ENCODE measurements at places on chromosomes 12 and 14. TPM values are rescaled to one million over a fixed set of nuclear protein-coding genes. Genes with fewer than 3 reads are reported as not detected.
A peak's percentile ranks its signal among the peaks of the same experiment; 100 is the strongest.

SLCO1A2 gene
- total RNA-seq = 23.9 TPM

CD163 gene
- total RNA-seq = not detected

MARK3 gene
- 80.7 TPM for total RNA-seq

DNA sequence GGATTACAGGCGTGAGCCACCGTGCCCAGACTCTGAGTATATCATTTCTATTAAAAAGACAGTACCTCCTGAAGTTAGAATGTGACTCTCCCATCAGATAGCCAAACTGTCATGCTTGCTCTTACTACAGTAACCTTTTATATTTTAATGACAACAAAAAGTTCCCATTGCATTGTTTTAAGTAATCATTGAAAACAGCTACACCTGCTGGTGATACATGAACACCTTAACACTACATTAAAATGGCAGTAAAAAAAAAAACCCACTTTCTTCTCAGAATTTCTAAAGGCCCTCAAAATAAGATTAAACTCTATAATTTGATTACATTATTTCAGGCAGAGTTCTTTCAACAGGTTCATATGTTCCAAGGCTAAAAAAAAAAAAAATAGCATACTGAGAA is 76.7 kb downstream of the SH2B3 start:
- DNase-seq = no peak

DNA sequence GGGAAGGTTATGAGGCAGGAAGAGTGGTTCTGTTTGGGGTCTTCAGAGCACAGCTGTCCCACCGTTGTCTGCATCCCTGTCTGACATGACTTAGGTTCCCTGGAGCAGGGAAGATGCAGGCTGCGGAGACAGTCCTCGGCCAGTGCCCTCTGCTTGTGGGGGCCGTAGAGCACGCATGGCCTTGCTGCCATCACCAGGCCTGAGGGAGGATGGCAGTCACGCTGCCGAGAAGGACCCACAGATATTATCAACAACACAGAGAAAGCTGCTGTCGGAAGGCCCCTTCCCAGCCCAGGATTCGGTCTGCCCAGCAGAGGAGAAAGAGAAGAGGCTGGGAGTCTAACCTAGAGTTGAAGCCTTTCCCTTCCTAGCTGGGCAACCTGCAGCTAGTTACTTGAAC is 35.0 kb downstream of the ERH start:
- DNase-seq = peak; percentile 74

Data from neural progenitor cell (in vitro differentiated cells).